HS-5 (cell line): ENCODE measurements at places on chromosomes 2 and 18.

DNA sequence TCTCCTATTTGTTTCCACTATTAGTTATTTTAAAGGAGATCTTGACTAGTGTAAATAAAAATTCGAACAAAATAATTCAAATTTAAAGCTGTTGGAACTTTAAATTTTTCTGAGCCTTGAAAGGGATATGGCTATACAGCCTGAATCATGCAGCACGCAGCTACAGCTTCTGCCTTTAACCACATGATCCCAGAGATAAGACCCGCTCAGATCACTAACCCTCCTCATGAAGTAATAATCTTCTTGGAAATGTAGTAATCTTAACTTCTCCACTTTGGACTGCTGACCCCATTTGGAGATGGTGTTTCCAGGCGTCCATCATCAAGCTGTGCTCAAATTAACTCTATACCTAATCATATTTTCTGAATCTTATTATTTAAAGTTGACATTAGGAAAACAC, 336.6 kb downstream of the DSC3 start:
- no peak for DNase-seq

GRCh38 chr2:47891369-47892337, 14.6 kb downstream of the FBXO11 start:
- no peak for DNase-seq

DNA sequence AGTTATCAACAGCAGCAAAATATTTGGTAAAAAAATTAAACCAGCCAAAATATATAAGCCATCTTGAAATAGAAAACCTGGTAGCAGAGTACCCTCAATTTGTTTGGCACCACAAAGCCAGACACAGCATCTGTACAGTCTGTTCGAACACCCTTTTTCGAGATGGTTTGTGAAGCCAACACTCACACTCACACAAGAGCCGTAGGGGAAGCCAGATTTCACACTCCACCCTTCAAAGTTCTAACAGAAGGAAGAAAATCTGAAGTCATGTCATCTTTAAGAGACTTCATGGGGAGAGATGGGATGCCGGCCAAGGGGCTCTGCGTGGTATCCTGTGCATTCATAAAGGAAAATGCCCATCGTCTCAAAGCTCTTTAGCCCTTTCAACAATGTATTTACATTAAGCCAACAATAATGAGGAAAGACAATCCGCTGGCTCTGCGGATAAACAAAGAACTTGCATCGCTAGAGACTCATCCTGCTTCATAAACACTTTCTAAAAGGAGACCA, 451.5 kb upstream of the CHST9 start:
- DNase-seq, result no peak

DNA sequence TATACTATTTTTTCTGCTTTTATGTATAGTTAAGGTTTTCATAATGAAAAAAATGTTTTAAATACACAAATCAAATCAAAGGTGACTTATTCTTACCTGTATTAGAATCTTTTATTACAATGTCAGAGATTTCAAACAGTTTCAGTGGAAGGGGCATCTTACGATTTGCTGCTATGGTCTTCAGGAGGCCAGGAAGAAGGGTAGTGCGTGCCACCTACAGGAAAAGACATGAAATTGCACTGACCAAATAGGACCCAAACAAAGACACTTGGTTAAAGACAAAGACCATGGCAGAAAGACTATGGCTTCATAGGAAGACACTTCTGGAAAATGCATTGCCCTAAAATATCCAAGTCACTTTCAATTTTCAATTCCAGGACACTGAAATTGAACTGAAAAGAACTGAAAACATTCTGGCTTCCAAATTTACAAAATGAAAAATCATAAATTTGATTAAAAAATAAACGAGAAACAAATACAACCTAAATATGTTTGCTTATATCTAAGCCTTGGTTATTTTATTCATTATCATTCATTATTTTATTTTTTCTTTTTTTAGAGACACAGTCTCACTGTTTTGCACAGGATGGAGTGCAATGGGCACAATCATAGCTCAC, 42.1 kb downstream of the FARSB start:
- DNase-seq, result no peak

- no peak for DNase-seq
These were observed 71.2 kb downstream of the MEP1B start for GRCh38 chr18:32261003-32261402.

GRCh38 chr18:36128907-36129299, 237 bp downstream of the SLC39A6 start:
- no peak for DNase-seq

DNA sequence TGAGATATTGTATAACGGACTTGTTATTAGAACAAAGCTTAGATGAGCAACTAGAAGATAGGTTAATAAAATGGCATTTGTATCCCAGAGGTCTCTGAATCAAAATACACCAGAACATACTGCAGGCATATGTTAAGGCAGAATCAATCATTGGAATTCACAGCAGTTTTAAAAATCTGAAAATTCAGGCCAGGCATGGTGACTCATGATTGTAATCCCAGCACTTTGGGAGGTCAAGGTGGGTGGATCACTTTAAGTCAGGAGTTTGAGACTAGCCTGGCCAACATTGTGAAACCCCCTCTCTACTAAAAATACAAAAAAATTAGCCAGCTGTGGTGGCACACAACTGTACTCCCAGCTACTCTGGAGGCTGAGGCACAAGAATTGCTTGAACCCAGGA, 405.2 kb downstream of the ZEB2 start:
- DNase-seq, result no peak

DNA sequence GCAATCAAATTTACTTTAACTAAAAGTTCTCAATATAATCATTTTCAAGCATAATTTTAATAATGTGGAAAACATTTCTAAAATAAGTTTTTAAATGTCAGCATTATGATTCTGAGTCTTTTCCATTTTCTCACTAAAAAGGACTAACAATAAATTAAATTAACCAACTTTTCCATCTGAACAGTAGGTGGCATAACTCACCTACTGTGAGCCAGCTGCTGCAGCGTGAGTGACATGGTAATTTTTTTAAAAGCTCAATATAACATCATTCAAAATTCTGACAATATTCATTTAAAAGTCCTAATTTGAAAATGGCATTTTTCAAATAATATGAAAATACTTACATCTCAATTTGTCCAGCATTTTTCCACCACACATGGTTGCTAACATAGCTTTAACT, 66.5 kb downstream of the DTNB start:
- DNase-seq, result no peak

DNA sequence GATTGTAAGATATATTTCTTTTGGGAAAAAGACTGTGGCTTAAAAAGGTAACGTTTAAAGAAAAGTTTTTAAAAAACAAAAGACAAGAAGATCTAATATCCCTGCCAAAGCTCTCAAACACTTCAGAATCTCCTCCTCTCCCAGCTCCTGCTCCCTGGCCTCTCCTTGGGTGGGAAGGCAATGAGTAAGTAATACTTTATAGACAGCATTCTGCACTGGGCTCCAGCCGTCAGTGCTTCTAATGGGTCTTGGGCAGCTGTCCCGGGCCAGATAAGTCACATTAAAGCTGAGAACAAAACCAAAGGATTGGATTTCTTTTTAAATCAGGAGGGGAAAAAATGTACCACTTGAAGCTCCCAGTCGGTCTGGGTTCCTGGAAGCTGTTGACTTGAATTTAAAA, 133.7 kb downstream of the ALPK2 start:
- DNase-seq, result no peak

GRCh38 chr18:23900994-23901393, 113.6 kb upstream of the TTC39C start:
- no peak for DNase-seq

DNA sequence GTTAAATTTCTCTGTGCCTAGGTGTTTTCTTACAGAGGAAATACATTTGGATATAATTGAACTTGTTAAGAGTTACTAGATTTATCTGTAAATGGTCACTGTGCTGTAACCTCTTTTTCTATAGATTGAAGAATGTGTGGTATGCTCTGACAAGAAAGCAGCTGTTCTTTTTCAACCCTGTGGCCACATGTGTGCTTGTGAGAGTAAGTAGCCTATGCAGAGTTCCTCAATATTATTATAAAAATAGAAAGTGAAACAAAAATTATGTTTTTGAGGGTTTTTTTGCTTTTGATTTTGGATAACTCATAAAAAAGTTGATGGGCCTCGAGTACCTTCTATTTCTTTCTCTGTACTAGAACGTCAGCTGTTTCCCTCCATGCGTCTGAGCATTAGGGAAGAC, 112.4 kb downstream of the MIB1 start:
- DNase-seq, result no peak

DNA sequence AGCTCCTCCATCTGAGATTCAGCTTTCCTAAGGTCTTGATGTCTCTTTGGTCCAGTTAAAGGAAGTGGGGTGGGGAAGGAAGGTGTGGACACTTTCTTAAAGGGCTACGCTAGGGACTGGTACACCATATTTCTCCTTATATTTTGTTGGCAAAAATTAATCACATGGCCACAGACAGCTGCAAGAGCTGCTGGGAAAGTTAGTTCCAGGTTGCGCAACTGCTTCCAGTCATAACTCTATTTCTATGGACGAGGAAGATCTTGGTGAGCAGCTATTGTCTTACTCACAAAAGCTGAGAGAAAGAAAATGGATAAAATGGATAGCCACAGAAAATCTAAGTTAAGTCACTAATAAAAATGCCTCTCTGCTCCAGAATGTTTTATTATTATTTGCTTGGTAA, 60.7 kb upstream of the PPM1B start:
- DNase-seq, result no peak

DNA sequence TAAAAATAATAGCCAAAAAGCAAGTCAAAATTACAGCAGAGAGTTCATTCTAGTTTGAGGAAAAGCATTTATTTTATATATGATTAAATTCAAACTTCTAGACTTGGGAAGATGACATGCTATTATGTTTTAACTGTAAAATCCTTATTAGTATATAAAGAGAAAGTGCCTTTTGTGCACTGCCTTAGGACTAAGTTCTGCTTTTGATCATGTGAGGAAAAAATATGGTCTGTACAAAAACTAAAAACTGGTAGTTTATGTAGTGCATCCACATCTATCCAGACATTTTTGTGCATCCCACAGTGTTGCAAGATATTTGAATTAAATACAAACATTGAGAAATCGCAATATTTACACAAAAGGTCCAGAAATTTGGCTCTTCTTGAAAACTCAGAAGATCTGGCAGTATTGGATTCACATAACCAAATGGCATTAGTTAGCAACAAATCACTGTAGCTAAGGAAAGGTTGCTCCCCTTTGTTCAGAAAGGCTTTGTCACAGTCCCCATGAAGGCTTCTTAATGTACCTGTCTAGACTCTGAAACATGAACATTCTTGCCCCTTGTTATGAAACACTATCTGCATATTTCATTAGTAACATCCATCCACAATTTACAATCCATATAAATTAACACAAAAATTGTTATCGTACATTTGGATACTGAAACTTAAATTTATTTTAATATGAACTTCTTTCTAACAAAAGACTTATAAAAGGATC, 2.2 kb downstream of the MMADHC start:
- DNase-seq, result no peak

GRCh38 chr2:236051806-236052205, 116.4 kb downstream of the GBX2 start:
- no peak for DNase-seq

DNA sequence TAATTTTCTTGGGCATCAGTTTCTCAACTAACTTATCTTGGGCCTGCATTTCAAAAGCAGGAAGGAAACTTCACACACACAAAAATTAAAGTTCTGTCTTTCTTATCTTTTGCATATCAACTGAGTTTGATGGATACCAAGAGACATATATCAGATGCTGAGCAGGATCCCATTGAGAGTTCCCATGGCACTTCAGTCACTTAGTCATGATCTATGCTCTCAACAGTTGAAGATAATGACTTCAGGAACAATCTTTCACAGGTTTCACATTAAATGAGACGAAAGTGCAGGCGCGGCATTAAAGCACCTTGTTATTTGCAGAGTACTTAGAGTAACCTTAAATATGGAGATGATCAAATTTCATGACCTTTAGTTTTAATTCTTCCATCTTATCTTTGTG, 2139.8 kb upstream of the CELF4 start:
- no peak for DNase-seq

- no peak for DNase-seq
These were observed 529.2 kb upstream of the KLHL29 start for GRCh38 chr2:22855761-22856184.

DNA sequence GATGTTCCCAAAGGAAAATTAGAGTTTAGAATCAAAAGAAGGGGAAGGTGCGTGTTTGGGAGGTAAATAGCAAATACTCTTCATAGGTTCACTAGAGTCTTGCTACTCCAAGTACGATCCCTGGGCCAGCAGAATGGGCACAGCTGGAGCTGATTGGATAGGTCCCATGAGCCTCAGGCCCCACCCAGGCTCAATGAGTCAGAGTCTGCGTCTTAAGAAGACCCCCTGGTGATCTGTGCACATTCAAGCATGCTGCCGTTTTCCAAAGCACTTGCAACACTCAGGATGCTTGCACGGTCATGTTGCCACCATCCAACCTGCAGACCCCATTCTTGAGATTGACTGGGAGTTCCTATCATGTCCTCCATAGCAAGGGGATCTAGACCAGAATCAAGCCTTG, 40.5 kb downstream of the ABCG8 start:
- DNase-seq, result no peak

DNA sequence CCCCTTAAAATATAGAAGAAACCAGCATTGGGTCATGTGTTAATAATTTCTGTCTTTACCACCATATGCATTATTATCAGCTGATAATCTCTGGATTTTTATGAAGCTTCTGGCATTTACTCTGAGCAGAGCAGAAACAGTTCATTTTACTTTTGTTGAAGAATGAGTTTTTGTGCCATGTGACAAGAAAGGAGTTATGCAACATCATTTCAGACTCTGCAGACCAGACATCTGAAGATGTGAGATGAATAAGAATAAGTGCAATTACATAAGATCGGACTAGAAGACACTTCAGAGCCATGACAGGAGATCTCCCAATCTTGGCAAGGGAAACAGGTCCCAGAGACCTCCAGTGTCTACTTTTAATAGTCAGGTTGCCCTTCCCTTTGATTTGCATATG, 869.4 kb upstream of the VRK2 start:
- DNase-seq, result no peak

DNA sequence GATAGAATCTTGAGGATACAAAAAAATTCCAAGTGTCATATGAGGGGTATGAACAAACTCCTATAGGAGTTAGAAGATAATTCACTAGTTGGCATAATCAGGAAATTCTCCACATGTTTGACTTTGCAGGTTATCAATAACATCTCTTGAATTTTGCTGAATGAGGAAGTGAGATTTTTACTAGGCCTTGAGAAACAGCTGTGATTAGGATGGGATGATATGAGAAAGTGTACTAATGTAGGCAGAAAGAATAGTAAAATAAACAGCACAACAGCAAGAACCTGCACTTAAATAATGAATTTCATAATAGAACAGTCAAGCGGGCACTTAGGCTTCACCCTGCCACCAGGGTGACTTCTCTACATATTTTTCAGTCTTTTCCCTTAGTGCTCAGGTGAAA, 570.8 kb upstream of the CRIM1 start:
- no peak for DNase-seq

- DNase-seq, result no peak
These were observed 59.4 kb downstream of the OSR1 start for GRCh38 chr2:19299032-19299431.

- no peak for DNase-seq
These were observed 30.4 kb upstream of the C2orf66 start for GRCh38 chr2:196839574-196839973.

DNA sequence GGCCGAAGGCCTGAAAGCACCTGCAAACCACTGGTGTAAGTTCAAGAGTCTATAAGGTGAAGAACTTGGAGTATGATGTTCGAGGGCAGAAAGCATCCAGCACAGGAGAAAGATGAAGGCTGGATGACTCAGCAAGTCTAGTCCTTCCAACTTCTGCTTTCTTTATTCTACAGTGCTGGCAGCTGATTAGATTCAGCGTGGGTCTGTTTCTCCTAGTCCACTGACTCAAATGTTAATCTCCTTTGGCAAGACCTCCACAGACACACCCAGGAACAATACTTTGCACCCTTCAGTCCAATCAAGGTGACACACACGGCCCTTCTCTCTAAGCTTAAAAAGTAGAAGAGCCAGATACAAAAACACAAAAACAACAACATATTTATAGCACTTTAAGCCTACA, 43.4 kb downstream of the NMS start:
- DNase-seq, result no peak
